ENCODE measurements at places on chromosomes 2 and 18.
A peak's percentile ranks its signal among the peaks of the same experiment; 100 is the strongest.

GRCh38 chr2:113077921-113078320 lies 10.2 kb downstream of the IL1F10 start:
- DNase-seq = no peak

DNA sequence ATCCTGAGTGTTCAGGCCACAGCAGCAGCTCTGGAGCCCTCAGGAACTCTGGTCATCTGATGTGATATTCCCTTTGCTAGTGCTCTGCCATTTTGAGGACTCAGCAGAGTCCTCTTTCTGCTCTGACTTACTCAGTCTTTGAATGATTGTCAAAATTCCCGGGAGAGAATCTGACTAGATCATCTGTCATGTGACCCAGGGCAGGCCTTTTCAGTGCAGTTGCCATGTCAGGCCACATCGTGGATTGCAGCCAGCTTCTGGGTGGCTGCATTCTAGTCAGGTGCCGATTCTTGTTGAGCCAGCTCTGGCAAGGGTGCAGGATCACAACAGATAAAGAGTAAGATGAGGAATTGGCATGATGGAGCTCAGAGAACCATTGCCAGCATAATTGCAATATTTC lies 795.6 kb downstream of the CPS1 start:
- DNase-seq = peak; percentile 3

- DNase-seq = no peak
Measured at GRCh38 chr18:46054956-46055837, 16.9 kb downstream of the PSTPIP2 start.

DNA sequence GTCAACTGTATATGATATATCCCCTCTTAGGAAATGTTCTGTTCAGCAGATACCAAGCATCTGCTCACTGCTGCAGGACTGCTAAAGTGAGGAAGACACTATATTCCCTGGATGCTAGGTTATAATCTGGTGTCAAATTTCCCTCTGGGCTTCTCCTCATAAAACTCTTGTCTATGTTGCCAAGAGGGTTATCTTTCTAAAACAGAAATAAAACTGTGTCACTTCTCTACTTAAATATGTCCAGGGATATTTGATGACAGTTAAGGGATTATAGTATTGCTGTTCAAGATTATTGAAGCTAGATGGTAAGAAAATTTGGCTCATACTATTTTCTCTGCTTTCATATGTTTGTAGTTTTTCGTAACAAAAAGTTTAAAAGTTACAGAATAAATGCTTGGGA lies 30.5 kb upstream of the SNRNP27 start:
- DNase-seq = no peak

- DNase-seq = no peak
Measured at GRCh38 chr2:232861353-232861752, 8.7 kb upstream of the SNORC start.

DNA sequence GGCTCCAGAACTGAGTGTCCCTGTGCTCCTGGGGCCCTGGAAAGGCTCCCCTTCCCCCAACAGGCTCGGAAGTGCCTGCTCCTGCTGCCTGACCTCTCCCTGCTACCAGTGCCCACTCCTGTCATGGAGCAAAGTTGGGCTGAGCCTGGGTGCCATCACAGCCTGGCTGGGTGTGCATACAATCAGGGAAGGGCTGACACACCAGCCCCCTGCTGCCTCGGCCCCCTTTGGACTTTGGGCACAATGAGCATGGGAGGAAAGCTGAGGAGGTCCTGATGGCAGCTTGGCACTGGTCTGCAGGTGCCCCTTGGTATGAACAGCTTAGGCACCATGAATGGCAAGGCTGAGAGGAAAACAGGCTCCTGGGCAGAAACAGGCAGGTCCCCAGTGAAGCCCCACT lies 405.0 kb downstream of the PID1 start:
- DNase-seq = no peak

DNA sequence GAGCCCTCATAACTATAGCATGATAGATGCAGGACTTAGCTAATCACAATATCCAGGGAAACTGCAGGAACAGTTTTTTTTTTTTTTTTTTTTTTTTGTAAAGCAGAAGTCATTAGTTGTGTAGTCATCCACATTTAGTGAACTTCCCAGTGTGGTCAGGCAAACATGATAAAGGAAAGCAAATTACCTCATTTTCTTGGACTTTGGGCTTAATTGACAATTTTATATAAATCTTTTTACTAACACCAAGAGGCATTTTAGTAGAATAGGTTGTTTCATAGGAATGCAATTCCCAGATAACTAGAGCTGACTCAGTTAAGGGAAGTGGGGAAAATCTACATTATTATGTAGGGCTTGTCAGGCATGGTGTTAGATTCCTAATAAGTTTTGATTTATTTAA lies 142.7 kb upstream of the GCFC2 start:
- DNase-seq = no peak

- DNase-seq = no peak
Measured at GRCh38 chr18:58867281-58867961, 2.7 kb downstream of the ZNF532 start.

DNA sequence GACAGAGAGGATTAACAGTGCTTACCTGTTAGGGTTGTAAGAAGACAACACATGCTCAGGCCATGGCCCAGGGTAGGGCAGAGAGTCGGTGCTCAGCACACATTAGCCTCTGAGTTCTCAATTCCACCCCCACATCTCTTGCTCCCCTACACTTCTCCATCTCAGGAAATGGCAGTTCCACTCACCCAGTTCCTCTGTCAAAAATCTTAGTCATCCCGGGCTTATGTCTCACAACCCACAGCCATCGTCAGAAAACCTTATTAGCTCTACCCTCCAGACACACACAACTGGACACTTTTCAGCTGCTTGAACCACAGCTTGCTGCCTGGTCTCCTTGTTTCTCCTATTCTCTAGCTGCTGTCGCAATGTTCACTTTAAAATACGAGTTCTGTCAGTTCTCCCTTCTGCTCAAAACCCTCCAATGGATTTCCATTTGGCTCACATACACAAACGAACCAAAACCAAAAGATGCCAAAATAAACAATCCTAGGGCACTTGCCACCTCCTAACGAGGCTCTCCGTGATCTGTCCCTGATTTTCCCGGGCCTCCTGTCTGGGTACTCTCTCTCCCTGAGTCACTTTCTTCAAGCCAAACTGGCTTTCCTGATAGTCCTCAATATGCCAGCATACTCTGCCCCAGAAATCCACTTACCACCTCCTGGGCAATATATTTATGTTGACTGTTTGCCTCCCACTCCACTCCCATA lies 89.7 kb downstream of the KCTD1 start:
- DNase-seq = no peak

- no peak for DNase-seq
Measured at GRCh38 chr2:8154936-8155335, 526.9 kb upstream of the ID2 start.

DNA sequence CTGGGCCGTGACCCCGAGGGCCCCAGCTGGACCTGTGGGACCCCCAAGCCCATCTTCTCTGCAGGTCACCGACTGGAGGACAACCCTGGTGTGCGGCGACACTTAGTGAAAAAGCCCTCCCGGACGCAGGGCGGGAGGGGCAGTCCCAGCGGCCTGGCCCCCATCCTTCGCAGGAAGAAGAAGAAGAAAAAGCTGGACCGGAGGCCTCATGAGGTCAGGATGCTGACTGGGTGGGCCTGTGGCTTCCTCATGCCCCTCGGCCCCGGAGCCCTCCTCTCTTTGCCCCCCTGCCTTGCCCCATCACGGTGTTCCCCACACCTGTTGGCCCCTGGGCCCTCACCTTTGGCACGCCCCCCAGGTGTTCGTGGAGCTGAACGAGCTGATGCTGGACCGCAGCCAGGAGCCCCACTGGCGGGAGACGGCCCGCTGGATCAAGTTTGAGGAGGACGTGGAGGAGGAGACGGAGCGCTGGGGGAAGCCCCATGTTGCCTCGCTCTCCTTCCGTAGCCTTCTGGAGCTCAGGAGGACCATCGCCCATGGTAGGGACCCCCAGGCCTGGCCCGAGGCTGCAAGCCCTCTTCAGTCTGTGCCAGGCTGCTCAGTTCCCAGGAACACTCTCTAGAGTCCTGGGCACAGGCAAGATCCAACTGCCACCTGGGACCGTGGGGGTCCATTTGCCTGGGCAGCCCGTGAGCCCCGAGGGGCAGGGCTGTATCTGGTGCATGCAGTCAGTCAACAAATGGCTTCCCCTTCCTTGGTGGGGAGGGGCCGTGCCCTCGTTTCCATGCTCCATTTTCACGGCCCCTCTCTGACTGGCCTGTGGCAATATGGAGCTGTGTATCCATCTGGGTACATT lies 4.7 kb downstream of the SLC4A3 start:
- DNase-seq = no peak

DNA sequence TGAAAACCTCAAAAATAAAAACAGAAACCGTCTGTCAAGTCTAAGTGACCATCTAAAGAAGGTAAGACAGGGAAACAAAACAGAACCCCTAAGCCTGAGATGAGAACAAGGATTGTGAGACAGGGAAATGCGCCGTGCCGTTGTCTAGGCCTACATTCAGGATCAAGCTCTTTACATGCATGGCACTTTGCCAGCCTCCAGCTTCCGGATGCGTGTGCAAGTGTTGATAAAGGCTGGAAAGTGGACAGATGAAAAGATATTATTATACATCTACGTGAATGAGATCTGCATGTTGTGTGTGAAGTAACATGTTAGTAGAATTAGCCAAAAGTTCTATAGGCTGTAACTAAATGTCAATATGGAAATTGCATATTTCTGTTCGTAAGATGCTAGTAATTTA lies 28.6 kb upstream of the TMEM87B start:
- no peak for DNase-seq

DNA sequence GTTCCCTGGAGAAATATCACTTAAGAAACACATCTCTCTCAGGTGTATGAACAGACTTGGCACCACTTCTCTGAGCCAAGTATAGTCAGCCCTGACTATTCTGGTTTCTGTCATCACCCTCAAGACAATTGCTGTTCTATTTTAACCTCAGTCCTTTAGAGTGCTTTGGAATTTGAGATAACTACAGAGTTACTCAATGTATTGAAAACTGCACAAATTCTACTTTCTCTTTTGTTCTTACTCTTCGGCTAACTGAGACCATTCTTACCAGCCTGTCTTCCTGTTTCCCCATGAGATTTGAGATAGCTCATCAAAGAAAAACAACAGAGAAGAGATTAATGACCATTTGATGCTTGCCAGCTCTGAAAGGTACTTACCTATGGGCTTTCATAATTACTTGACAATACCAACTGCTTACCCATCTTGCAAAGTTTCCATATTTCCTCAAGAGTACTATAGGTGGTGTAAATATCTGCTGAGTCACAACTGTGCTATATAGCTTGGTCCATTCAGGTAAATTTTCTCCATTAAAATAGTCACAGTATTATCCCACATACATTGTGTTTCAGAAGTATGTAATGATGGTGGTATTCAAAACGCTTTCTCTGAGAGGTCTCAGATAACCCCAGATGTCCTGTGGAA lies 467.5 kb upstream of the CHST9 start:
- no peak for DNase-seq

DNA sequence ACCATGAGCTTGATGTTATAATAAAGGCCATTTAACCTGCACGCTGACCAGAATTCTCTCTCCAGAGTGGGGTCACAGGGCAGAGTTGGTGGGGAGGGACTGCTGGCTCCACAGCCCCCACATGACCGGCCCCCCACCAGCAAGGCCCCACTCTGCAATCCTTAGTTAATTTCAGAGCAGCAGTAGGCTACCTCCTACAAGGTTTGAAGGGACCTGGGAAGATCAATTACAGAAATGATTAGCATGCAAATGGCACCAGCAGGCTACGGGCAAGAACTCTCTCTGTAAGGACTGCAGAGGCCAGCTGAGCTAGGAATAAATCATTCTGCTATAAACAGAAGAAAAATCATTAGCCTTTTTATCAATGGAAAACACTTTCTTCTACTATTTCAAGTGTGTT lies 135.3 kb downstream of the C1D start:
- no peak for DNase-seq

DNA sequence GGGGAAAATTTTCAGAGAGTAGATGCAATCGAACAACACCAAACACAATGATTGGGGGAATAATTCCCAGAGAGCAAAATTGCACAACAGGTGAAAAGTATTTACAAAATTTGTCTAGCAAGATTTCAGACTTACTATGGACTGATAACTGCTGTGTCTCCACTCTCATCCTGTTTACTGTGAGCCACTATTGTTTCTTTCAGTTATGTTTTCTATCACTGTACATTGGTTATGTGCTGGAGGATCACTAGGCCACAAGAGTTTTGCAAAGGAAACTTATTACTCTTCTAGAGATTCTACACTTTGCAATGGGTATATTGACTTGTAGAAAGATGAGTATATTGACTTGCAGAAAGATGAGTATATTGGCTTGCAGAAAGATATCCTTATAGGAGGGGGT lies 934.1 kb upstream of the CRIM1 start:
- no peak for DNase-seq

DNA sequence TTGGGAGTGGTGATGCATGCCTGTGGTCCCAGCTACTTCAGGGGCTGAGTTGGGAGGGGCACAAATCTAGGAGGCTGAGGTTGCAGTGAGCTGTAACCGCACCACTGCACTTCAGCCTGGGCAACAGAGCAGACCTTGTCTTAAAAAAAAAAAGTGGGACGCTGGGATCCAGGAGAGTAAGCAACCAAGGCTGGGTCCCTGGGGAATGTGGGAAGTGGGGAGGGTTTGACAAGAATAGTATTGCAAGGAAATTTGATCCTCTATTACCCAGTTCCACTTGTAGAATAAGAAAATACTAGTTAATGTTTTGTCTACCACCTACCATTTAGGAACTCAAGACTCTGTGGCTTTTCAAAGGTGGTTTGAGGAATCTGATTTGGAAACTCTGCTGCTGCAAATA lies 21.1 kb upstream of the DYTN start:
- no peak for DNase-seq

DNA sequence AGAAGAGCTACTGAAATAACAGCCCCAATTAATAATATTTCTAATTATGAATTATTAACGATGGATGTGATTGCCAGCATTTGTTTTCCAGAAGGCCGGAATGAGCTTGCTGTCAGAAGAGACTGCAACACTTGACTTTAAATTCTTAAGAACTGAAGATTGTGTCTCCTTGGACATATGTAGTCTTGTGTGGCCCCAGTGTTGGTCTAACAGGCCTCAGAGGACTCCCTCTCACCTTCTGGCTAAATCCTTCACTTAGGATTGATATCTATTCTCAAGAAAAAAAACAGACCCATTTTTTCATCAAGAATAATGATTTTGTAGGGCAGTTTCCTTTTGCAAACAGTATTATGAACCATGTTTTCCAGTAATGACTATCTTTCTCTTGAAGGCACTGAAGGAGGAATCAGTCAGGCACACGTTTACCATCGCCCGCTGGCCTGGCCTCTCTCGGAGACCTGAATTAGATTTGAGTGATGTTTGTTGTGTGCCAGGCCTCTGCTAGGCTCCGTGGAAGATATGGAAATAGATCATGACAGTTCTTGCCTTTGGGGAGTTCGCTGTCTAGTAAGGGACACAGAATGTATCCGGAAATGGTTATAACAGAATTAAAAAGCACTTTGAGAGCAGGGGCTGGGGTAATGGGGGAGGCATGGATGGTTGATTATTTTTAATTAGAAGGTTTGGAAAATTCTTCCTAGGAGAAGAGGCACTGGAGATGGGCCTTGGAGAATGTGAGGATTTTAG lies 258.0 kb downstream of the MYCN start:
- no peak for DNase-seq
